T follicular helper cell (primary cell): ENCODE measurements at places on chromosomes 16 and 17.

GRCh38 chr17:20123209-20123608, 114.0 kb downstream of the SPECC1 start:
- DNase-seq, result no peak

DNA sequence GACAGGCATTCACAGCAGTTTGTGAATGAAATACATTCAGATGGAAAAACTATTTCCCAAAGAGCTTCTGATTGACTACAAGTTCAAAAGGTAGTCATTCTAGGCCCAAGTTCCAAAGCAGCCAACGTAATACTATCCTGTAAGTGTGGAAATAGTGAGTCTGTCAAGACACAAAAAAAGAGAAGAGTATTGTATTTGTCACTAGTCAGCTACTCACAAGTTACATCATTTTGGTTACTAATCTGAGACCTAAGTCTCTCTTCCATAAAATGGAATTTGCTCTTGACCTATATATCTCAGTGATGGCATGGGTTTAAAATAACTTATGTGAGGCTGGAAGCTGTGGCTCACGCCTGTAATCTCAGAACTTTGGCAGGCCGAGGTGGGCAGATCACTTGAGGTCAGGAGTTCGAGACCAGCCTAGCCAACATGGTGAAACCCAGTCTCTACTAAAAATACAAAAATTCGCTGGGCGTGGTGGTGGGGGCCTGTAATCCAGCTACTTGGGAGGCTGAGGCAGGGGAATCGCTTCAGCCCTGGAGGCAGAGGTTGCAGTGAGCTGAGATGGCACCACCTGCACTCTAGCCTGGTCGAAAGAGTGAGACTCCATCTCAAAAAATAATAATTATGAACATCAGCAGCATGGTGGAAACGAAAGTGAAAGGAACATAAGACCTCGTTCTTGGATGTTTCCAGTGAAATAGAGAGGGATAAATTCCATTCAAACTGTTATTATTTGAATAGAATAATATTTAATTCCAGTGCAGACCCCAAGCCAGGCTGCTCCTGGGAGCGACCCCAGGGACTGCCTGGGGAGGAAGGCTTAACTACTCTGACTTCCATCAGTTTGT, 2.9 kb downstream of the CMC2 start:
- DNase-seq, result no peak

DNA sequence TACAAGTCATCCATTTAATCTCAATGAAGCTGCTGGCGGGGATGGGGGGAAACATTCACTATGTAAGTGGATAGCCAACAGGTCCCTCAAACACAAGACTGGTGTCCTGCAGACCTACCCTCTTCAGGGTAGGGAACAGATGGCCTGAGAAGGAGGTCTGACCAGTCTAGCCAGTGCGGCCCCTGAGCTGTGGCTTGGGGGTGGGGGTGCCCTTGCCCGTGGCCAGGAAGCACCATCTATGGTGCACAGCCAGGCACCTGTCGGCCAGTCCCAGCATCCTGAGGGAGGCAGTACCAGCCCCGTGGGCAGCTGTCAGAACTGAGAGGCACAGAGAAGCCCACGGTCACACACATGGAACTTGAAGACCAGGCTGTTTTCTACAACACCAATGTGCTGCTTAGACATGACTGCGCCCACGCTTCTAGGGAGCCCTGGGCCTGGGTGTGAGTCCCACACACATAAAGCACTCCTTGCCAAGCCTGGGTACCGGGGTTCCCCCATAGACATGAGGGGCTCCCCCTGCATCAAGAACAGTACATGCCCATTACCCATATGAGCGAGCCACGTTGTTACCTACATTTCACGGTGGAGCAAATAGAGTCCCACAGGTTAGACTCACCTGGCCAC, 40.9 kb downstream of the RMI2 start:
- DNase-seq, result no peak

GRCh38 chr16:48860341-48860740, 250.4 kb upstream of the N4BP1 start:
- no peak for DNase-seq

GRCh38 chr16:9258423-9259051, 167.1 kb downstream of the HAPSTR1 start:
- DNase-seq, result no peak

DNA sequence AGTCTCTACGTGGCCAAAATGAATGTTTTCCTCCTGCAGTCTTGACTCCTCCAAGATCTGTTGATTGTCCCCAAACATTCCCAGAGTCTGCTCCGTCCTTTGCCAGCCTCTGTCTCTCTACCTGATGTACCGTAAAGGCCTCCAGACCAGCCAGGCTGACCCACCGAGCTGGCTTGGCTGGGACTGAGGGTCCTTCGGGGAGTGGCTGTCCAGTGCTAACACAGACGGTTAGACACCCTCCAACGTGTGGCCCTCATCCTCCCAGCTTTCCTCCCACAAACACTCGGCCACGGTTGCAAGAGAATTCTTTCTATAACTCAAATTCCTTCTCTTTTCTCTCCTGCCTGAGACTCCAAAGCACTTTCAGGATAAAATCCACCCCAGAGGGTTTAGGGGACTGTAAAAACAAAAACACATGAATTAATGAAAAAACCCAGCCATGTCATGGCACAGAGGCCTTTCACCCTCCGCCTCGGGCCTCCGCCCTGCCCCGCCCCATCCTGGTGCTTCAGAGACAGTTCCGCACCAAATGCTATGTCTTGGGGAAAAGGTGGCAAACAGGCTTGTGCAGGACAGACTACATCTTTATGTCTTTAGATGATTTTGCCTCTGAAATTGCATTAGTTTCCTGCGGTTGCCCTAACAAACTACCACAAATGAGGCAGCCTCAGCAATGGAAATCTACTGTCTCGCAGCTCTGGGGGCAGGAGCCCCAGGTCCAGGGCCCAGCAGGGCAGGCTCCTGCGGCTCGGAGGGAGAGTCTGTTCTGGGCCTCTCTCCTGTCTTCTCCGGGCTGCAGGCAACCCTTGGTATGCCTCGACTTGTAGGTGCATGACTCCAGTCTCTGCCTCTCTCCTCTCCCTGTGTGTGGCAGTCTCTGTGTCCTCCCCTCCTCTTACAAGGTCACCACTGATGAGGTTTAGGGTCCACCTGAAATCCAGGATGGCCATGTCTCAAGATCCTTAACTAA, 72.5 kb upstream of the CBX4 start:
- DNase-seq, result no peak

- DNase-seq, result no peak
These were observed 103.3 kb downstream of the CA4 start for GRCh38 chr17:60253048-60253447.

- DNase-seq, result no peak
These were observed 5.7 kb downstream of the ZNF319 start for GRCh38 chr16:57994778-57995177.
